ENCODE measurements at places on chromosomes 3 and 15. TPM values are rescaled to one million over a fixed set of nuclear protein-coding genes. Genes with fewer than 3 reads are reported as not detected.

ECE2 gene
- not detected for total RNA-seq

C3orf20 gene
- total RNA-seq: not detected

SYNPR gene
- total RNA-seq: not detected

FNDC3B gene
- 153 TPM for total RNA-seq

KIAA1143 gene
- total RNA-seq: 27.8 TPM

- peak overlapping the region; percentile 95 for H3K4me3 ChIP-seq
- H3K4me1 ChIP-seq: peaks cover 72% of the 10 kb centered on the region
- peak; percentile 63 for DNase-seq
- peak overlapping the region; percentile 88 for H3K27ac ChIP-seq
- H3K27me3 ChIP-seq: no peaks in the 10 kb centered on the region
- no peaks in the 10 kb centered on the region for H3K36me3 ChIP-seq
Measured at GRCh38 chr3:16512435-16513140, 911 bp downstream of the RFTN1 start.

DNA sequence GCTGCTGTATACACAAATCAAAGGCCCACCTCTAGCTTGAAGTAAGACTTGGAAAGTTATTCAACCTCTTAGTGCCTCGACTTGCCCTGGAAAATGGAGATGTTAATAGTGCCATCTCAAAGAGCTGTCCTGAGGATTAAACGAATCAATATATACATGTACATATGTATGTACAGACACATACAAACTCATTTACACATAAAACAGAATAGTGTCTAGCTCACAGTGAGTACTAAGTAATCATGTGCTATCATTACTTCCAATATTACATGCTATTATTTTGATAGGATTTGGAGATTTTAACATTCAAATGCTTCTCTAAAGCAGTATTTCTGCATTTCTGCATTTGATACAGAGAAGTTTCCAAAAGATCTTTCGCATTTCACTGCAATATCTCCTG lies 20.5 kb downstream of the LARP6 start:
- H3K4me3 ChIP-seq: no peak overlapping the region
- no peak for DNase-seq
- peaks cover 15% of the 10 kb centered on the region for H3K36me3 ChIP-seq
- no peaks in the 10 kb centered on the region for H3K27me3 ChIP-seq
- H3K27ac ChIP-seq: no peak overlapping the region

DNA sequence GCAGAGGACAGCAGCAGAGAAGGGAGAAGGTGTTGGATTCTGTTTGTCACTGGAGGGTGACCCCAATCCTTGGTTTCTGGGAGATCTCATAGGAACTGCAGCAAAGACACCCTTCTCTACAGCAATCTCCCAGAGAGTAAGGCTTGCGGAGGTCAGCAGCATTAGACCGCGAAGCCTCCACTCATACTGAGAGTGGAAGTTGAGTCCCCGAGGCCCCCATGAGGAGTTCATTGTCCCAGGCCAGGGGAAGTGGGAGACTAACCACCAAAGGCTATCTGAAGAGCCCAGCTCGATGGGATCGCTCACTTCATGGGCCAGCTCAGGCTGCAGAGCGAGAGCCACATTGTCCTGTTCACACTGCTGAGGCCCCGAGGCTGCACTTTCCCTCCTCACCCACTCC lies 44.6 kb downstream of the GLDN start:
- peaks cover 2% of the 10 kb centered on the region for H3K4me1 ChIP-seq
- H3K27me3 ChIP-seq: no peaks in the 10 kb centered on the region
- H3K27ac ChIP-seq: no peak overlapping the region
- H3K4me3 ChIP-seq: no peak overlapping the region

- no peak overlapping the region for H3K4me3 ChIP-seq
- H3K4me1 ChIP-seq: no peaks in the 10 kb centered on the region
- no peak overlapping the region for H3K27ac ChIP-seq
- H3K36me3 ChIP-seq: no peaks in the 10 kb centered on the region
- DNase-seq: no peak
Measured at GRCh38 chr3:89311581-89311980, 204.2 kb downstream of the EPHA3 start.

GRCh38 chr15:84924077-84924731 lies 39.7 kb downstream of the SLC28A1 start:
- H3K4me3 ChIP-seq: no peak overlapping the region
- H3K4me1 ChIP-seq: peaks cover 15% of the 10 kb centered on the region
- H3K27ac ChIP-seq: peak overlapping the region; percentile 57
- no peaks in the 10 kb centered on the region for H3K27me3 ChIP-seq
- DNase-seq: no peak

DNA sequence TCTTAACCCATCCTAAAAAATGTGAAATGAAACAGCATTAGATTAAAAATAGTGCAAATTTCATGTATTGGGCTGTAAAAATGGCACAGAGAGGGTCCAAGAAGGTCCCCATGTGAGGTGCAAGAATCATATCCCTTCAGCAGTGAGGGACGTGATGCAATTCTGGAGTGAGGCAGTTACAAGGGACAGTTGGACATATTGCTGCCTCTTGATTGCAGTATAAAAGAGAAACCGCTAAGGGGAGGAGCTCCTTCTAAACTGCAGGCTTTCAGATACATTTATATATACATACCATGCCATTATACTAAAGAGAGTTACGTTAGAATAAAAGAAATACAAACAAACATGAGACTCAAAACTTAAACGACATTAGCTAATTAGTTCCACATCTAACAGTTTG lies 304.2 kb upstream of the CTNNB1 start:
- no peak for DNase-seq
- H3K36me3 ChIP-seq: no peaks in the 10 kb centered on the region

GRCh38 chr3:11377719-11378118 lies 105.5 kb downstream of the ATG7 start:
- no peaks in the 10 kb centered on the region for H3K27me3 ChIP-seq
- H3K4me3 ChIP-seq: no peak overlapping the region
- peaks cover 4% of the 10 kb centered on the region for H3K36me3 ChIP-seq
- peaks cover 10% of the 10 kb centered on the region for H3K4me1 ChIP-seq

DNA sequence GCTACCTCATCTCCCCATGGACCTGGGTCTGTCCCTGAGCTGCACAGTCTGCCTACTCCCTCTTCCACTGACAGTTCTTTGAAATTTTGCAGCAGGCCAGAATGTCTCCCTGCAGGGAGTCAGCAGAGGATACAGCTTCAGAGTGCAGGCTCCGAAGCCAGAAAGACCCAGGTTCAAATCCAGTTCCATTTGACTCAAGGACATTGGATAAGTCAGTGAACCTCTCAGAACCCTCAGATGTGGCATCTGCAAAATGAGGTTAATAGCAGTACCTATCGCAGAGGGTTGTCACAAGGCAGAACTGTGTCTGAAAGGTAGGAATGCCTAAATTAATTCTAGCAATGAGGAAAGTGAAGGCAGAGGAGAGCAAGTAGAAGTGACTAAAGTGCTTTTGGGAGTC lies 244.4 kb upstream of the TRIM42 start:
- no peaks in the 10 kb centered on the region for H3K27me3 ChIP-seq
- H3K4me1 ChIP-seq: no peaks in the 10 kb centered on the region
- H3K27ac ChIP-seq: no peak overlapping the region
- DNase-seq: no peak
- no peak overlapping the region for H3K4me3 ChIP-seq

GRCh38 chr3:52090933-52091468 lies 34.6 kb upstream of the DUSP7 start:
- peak; percentile 29 for DNase-seq
- peaks cover 37% of the 10 kb centered on the region for H3K4me1 ChIP-seq
- H3K36me3 ChIP-seq: no peaks in the 10 kb centered on the region
- H3K4me3 ChIP-seq: no peak overlapping the region
- H3K27ac ChIP-seq: peak overlapping the region; percentile 78

GRCh38 chr3:66229931-66230330 lies 9.1 kb downstream of the SLC25A26 start:
- no peak for DNase-seq
- no peak overlapping the region for H3K4me3 ChIP-seq
- H3K36me3 ChIP-seq: no peaks in the 10 kb centered on the region
- no peaks in the 10 kb centered on the region for H3K27me3 ChIP-seq

Measured in lower lobe of right lung (tissue), 2 donors.